ENCODE measurements at places on chromosomes 5 and 9.

- no peak for DNase-seq
Observed at GRCh38 chr9:114503522-114504340, 1.5 kb downstream of the WHRN start.

GRCh38 chr5:78920604-78921003 lies 64.5 kb downstream of the ARSB start:
- peak; percentile 35 for DNase-seq

DNA sequence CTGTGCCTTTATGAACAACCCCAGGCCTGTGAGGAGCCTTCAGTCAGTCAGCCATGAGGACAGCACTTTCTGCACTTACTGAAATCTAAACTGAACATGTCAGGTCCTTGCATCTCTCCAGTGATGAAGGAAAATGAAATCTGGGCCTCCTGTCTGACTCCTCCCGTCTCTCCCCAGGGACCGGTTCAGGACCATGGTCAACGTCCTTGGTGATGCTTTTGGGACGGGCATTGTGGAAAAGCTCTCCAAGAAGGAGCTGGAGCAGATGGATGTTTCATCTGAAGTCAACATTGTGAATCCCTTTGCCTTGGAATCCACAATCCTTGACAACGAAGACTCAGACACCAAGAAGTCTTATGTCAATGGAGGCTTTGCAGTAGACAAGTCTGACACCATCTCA lies 77.0 kb upstream of the PLPP6 start:
- no peak for DNase-seq

DNA sequence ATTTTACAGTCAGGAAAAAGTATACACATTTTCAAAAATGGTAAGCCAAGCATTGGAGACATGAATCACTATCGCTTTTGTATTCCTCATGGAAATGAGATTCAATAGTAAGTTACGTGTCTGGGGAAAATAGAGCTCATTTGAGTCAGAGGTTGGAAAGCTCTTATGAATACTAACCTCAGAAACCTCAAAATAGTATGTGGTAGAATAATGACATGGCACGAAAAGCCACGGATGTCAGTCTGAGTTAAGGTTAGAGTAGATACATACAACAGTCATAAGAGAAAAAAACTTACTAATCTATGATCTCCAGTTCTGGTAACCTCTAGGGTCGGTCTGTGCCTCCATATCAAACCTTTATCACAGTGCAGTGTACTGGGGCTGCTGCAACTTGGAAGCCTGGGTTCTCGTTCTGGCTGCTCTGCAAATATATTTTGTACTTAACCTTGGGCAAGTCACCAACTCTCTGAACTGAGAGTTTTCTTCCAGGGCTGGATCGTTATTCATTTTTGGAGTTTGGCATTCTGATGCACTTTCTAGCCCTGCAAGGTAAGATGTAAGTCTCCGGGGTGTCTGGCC lies 31.8 kb downstream of the MAP1B start:
- no peak for DNase-seq

- DNase-seq = no peak
Observed at GRCh38 chr9:110641293-110641692, 27.3 kb upstream of the MUSK start.

GRCh38 chr5:137666461-137666850 lies 69.4 kb downstream of the KLHL3 start:
- DNase-seq = no peak

GRCh38 chr5:1568201-1568979 lies 44.6 kb upstream of the LPCAT1 start:
- DNase-seq = peak; percentile 39

DNA sequence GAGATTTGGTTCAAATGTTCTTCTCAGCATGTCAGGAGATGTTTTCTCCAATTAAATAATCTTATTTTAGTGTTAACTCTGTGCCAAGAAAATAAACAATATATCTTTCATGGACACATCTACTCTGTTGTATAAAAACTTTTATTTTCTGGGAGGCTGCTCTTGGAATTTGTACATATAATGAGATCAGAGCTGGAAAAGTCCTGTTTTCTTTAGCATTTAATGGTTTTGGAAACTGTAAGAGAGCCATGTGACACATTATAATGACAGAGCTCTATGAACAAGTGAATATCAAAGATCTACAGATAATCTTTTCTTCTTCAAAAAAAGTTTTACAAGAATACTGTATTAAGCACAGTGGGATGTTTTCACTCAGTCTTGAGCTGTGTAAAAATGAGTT lies 48.8 kb downstream of the FOXD1 start:
- DNase-seq = no peak

DNA sequence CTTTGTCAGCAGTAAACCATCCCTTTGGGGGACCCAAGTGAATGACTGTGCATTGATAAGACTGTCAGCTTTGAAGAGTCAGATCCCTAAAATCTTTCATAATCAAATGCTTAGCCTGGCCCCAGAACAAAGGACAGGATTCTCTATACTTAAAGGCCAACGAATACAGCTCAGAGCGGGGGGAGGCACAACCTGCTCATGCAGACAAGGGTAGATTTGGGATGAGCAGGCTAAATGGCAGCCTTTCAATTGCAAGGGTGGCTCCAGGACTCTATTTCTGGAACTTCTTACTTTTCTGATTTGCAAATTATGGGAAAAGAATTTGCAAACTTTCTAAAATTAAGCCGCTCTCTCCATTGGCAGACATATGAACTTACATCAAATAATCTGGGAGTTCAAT lies 66.4 kb downstream of the ELL2 start:
- DNase-seq = no peak

- no peak for DNase-seq
Observed at GRCh38 chr5:154653418-154653763, 101.8 kb upstream of the LARP1 start.

DNA sequence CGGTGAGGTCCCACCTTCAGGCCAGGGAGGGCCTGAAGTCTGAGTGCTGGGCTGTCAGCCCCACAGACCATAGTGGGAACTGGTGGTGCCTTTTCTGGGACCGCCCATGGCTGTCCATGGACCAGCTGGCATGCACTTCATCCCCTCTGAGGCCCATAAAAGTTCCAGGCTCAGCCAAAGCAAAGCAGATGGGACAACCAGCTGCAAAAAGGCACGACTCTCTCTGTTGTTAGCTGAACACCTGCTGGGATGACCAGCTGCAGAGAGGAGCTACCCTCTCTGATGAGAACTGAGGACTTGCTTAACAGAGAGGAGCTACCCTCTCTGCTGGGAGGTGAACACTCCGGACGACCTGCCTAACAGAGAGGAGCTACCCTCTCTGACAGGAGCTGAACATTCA lies 844.3 kb upstream of the DMAC1 start:
- DNase-seq = no peak

- DNase-seq = no peak
Observed at GRCh38 chr5:23405316-23406068, 101.9 kb upstream of the PRDM9 start.

GRCh38 chr5:159864885-159865691 lies 51.2 kb upstream of the ADRA1B start:
- no peak for DNase-seq

DNA sequence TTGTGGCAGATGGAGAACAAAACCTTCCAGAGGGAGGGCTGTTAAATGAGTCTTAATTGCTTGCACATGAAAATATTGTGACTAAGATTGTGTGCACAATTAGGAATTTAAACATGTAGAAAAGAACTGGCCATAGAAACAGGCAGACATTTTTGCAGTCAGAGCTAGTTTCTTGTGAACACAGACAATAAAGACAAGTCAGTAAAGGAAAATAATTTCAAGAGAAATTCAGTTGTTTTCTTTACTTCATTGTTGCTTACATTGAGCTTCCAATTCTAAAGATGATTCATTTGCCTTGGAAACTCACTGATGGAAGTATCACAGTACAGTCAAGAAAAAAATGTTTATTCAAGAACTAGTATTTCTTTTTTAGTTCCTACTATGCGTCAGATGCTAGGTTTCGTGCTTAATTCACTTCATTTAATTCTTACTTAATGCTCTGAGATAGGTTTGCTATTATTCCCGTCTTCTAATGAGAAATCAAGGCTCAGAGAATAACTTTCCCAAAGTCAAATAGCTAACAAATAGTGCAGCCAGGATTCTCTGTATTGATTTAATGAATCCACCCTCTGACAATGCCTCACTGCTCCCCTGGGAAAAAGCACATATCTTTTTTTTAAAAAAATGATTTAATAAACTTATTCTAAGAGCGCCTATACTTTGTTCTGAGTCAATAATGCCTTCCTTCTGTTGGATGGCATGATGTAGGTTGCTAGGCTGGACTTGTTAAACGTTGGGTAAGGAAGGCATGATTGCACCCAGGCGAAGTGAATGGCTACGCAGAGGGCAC lies 581.4 kb downstream of the RAB3C start:
- DNase-seq = no peak

DNA sequence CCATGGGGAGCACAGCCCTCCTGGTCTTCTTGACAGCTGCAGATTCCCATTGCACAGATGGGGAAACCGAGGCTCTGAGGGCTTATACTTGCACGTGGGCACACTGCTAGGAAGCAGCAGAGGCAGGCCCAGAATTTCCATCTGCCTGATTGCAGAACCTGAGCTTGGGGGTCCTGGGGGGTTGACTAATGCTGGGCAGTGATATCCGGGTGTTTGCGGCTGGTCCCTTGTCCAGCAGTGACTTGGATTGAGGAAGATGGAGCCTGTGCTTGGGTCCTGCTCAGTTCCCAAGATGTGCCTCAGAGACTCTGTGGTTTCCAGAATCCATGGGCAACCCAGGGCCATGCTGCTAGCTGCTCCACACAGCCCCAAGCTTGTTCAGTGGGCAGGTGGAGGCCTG lies 91.2 kb downstream of the PHF2 start:
- DNase-seq = no peak

DNA sequence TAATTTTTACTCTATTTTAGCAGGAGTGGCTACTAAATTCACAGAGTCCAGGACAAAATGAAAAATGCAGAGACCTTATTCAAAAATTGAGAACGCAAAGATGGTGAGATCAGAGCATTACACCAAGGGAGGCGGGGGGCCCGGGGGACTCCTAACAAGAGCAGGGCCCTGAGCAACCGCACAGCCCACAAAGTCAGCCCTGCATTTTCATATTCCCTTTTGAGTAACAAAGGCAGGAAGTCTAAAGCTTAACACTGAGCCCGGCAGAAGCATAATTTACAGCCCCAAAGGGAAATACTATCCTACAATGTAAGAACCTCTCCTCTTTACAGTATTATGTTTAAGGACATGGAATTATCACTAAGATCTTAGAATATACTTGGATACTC lies 69.4 kb downstream of the TLE1 start:
- DNase-seq = no peak

DNA sequence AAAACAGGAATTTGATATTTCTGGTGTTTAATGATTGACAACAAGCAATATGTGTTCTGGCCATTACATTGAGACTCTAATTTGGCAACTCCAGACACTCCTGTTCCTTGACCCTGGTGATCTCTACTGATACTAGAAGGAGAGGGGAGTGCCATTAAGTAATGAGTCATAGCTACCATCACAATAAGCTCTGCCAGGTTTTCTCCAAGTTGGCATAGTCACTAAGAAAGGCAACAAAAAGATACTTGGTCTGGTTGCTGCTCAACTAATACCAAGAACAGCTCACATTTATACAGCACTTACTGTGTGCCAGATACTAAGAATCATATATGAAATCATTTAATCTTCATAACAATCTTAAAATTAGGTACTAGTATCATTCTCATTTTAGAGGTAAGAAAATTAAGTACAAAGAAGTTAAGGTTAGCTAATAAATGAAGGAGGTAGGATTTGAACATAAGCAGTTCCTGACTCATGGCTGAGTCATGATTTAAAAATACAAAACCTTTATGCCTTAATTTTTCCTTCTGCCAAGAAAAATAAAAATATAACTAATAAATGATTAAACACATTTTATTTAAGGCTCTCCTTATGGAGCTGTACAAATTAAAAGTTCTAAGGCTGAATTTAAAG lies 19.9 kb upstream of the PRXL2C start:
- no peak for DNase-seq

DNA sequence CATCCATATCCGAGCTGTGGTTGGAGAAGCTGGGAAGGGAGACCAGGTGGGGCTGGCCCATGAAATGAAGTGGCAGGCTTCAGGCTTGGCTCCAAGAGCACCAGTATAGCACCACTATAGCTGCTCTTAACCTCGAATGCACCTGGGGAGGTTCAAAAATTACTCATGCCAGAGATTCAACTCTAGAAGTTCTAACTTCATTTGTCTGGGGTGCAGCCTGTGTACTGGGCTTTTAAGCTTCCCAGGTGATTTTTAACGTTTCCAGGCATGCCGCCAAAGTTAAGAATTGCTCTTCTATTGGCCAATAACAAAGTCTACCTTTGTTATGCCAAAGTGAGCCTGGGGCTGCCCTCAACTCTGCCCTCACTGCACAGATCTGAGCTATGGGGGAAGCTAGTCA lies 458 bp downstream of the PRSS3 start:
- DNase-seq = no peak

- no peak for DNase-seq
Observed at GRCh38 chr5:170486371-170486770, 17.4 kb upstream of the KCNIP1 start.

GRCh38 chr5:59760785-59761348 lies 132.7 kb downstream of the PDE4D start:
- DNase-seq = no peak

DNA sequence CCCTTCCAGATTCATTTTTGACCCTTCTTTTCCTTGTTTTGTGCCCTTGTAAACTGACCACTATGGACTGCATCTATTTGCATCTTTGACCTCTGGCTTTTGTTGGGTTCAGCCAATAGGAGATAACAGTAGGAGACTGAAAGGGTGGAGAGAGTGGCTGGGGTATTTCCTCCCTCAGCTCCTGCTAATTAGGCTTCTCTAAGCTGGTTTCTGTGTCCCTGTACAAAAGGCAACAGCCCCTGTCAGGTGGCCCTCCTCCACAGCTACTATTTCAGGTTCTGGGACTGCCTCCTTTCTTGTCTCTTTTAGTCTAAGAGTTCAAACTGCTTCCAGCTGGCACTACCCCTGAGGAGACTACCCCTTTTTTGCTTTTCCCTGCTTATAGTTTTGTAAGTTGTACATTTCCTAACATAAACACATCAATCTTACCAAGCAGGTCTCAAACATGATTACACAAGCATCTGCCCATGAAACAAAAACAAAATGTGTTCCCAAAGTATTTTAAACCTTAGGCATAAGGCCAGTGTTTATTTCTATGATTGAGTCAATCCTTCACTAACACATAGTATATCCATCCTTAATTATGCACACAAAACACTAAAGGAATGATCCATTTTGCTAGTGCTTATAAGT lies 262.0 kb upstream of the TRPM3 start:
- DNase-seq = no peak

DNA sequence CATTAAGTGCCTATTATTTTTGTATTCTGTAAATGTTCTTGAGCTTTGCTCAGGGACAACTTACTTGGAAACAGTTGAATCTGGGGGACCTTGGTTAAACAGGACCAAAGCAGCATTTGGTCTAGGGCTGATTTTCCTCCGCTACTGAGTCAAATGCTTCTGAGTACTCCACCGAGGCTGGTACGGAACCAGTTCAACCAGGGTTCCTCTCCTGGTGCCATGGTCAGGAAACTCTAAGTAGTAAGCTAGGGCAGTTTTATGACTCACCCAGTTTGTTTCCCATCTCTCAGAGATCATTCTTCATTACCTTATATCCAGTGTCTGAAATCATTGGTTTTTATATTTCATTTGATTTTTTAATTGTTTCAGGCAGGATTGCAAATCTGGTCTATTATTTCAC lies 111.9 kb upstream of the TNFAIP8 start:
- DNase-seq = no peak

All from NCI-H510A treated with DMSO at 0.1 percent for 48 hours (cell line).